SJSA1 (cell line): ENCODE measurements at places on chromosomes 1 and 21. TPM values are rescaled to one million over a fixed set of nuclear protein-coding genes. Genes with fewer than 3 reads are reported as not detected.

Gene PLCH2
- total RNA-seq: 0.24 TPM in 1 of 2 replicates, not detected in the other

DNA sequence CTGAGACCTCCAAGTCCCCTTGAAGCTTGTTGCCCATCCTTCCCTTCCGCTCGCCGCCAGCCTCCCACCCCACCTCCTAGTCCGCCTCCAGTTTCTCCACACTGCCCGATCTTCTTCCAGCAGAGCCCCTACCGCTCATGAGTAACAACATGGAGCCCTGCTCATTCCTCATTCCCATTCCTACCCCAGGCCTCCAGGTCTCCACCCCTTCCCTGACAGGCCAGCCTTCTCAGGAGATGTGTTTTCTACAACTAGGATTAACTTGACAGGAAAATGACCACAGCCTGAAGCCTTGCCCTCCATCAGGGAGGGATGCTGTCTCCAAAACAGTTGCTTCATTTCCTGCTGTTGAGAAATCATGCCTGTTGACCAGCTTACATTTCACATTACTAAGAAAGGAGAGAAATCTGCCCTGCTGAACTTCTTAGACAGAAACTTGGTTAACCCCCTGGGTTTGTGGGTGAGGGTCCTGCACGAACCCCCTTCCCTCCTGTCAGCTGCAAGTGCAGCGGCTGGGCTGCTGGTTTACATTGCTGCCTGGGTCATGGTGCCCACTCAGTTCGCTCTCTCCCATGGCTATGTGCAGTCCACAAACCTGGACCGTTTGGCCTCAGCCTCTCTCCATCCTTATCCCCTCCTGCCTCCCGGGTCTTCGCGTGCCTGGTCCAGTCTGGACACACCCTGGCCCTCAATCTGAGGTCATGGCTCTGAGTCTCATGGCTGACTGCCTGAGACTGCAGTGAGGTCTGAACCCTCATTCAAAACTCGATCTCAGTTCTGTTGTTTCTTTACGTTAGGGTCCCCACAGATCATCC, 16.1 kb upstream of the CHI3L1 start:
- no peaks in the 10 kb centered on the region for H3K4me1 ChIP-seq
- H3K36me3 ChIP-seq: no peaks in the 10 kb centered on the region
- H3K27ac ChIP-seq: no peak overlapping the region
- H3K27me3 ChIP-seq: peaks cover 13% of the 10 kb centered on the region

DNA sequence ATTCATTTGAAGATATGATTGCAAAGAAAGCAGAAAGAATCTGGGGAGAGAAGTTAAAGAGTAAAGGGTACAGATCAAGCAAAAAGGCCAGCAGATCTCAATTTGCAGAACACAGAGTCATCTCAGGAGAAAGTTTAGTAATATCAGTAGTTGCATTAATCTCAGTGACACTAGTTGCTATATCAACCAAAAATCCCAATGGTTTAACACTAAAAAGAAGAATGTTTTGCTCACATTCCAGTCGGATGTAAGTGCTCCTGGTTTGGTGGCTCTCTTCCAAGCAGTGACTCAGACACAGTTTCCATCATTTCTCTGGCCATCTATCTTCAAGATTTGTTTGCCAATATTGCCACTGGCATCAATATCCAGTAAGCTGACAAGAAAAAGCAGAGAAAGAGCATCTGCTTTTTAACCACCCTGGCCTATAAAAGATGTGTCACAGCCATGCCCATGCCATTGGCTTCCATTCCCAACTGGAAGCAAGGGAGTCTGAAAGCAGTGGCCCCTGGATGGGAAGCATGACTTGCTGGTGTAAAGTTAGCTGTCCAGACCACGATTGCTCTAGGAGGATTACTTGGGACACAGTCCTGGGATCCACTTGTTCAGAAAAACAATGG, 45.5 kb upstream of the AIM2 start:
- no peak overlapping the region for H3K27ac ChIP-seq
- H3K4me3 ChIP-seq: no peak overlapping the region
- H3K4me1 ChIP-seq: no peaks in the 10 kb centered on the region
- peaks cover 3% of the 10 kb centered on the region for H3K27me3 ChIP-seq
- DNase-seq: no peak

Gene EDARADD
- total RNA-seq: not detected in 2 replicates

DNA sequence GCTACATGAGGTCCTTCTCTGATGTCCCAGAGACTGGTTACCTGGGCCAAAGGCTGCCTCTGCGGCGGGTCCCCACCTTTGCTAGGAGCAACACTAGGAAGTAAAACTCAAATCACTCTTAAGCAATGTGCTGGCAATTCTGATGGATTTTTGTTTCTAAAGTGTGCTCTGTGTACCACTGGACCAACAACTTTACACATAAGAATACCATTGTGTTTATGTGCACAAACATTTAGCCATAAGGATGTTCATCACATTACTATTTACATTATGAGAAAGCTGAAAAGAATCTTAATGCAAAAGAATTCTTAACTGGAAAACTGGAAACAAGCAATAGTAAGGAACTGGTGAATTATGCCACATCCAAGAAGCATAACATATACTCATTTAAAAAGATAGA, 38.6 kb downstream of the SSBP3 start:
- H3K4me1 ChIP-seq: peaks cover 11% of the 10 kb centered on the region
- H3K4me3 ChIP-seq: no peak overlapping the region
- H3K27me3 ChIP-seq: no peaks in the 10 kb centered on the region
- DNase-seq: no peak

DNA sequence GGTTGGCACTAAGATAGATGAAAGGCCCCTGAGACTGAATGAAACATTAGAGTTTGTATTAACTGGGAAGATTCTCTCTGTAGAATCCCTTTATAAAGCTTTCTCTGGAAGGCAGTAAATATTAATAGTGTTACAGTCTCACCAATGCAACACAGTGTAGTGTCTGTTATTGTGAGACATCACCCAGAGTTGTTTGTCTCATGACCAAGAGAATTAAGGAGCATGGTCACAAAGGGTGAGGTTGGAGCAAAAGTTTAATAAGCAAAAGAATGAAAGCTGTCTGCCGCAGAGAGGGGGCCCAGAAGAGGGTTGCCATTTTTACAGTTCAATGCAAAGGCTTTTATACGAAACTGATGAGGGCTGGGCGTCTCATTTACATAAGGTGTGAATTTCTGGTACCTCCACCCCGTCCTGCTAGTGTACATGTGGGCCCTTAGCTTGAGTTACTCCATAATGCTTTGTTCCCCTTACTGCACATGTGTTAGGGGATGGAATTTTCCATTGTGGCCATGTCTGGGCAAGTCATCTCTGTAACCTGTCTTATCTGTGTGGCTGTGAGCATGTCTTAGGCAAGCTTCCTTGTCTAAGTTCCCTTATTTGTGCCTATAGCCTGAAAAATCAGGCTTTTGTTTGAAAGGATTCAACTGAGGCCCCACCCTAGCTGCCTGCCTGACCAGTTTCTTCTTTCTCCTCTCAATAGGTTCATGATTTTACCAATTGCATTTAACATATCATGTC, 184.1 kb downstream of the RASAL2 start:
- no peak overlapping the region for H3K4me3 ChIP-seq
- no peak for DNase-seq

Gene GOLT1A
- total RNA-seq: not detected in 2 replicates

- H3K27ac ChIP-seq: no peak overlapping the region
- H3K27me3 ChIP-seq: no peaks in the 10 kb centered on the region
- H3K4me1 ChIP-seq: no peaks in the 10 kb centered on the region
Observed at GRCh38 chr1:4511374-4511773, 143.0 kb upstream of the AJAP1 start.

Gene TCHH
- total RNA-seq: 0.05 TPM in 1 of 2 replicates, not detected in the other
